GM12892 (cell line): ENCODE measurements at places on chromosomes 1 and 21.

DNA sequence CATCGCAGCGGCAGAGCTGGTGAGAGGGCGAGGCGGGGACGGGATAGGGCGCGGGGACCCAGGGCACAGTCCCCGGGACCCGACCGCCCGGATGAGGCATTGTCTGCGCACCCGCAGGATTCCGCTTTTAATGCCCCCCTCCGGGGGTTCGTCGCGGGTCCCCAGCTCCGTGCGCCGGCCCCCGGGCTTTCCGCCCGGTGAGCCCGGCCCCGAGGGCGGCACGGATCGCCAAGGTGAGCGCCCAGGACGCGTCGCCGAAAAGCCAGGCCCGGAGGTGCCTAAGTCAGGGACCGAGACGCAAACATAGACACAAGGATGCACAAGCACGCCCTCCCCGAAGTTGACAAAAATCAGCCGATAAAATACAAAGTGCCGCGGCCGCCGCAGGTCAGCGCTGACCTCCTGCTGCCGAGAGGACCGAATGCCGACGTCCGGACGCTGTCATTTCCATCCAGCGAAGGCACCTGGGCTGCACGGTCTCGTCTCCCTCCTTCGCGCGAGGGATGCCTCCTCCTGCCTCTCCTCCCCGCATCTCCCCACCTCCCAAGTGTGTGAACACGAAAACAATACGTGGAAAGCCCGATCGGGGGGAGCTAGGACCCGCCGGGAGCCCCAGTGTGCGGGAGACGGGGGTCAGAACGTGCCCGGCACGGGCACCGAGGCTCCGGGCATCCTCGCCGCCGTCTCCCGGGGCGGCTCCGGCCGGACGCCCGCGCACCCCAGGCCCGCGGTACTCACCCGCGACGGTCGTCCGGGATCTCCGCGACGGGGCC lies 101.1 kb upstream of the SOD1 start:
- DNase-seq: no peak

DNA sequence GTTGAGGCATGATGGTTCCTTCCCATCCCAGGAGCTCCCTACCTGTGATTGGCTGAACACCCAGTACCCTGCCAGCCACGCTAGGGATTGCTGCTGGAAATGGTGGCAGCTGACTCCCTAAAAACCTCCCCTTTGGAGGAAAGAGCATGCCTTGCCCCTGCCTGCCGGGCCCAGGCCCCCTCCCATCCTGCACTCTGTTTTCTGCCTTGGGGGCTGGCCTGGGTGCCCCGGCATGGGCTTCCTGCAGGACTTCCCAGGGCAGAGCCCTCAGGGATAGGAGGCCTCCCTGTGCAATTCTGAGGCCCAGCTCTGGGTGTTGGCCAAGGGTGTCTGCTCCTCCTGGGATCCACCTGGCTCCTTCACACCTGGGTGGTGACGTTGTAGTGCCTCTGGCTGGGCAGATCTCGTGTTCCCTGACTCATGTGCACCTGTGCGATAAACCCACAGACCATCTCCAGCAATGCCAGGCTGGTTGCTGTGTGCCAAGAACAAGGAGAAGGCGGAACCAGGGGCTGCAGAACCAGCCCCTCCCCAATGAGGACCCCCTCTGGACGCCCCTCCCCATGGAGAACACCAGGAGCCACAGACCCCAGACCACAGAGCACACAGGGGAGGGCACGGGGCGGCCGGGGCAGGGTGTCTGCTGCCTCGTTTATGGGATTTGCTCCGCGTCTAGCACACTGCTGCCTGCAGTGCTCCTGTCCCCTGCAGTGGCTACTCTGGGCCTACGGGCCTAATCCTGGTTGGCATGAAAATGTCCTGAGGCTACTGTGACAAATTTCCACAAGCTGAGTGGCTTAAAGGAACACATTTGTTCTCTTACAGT lies 13.6 kb downstream of the CSTB start:
- no peak for DNase-seq

DNA sequence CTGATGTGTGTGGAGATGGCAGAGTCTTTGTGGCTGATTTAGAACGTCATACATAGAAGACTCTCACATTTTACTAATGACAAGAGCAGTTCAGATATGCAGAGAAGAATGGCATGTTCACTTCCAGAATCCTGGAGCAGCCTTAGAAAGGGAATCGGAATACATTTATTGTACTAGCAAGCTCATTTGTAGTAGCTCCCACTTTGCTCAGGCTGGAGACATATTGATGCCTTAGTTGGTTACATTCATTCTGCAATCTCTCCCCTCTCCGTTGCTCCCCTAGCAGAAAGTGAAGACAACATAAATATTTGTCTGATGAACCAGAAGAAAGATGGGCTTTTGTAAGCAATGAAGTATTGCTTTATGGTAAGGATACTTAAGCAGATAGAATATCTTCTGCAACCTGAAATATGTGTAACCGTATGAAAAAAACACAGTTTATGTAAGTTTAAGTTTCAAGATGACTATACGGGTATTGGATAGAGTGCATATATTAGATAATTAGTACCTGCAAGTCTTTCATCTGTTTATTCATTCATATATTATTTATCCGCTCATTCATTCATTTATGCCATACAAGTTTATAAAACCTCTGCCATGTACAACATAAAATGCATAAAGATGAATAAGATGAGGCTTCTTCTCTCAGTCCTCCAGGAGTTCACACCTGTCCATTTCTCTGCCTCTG lies 135.7 kb downstream of the CNIH3 start:
- DNase-seq: no peak

DNA sequence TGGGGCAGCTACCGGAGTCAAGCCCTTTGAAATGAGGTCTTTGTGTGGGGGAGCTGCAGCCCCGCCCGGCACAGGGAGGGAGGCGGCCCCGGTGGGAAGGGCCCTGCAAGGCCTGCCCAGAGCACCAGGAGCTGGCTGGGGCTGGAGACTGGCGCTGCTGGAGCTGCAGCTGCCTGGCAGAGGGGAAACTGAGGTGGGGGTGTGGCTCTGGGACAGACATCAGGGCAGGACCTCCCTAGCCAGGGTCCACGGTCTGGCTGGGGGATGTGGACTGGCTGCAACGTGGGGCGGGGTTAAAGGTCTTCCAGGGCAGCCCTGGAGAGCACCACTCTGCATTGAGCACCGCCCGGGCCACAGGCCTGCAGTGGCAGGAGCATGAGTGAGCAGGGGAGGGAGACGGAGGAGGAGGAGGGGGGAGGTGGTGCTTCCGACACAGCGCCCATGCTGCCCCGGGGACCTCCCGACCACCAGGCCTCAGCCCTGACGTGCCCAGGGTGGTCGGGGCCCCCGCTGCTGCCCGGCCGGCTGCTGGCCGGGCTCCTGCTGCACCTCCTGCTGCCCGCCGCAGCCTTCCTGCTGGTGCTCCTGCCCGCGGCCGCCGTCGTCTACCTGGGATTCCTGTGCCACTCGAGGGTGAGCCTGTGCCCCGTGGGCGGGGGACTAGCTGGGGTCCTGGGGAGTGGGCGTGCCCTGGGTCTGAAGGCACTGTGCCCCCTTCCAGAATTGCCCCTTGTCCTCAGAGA lies 4.8 kb upstream of the ANKRD65 start:
- peak; percentile 33 for DNase-seq

DNA sequence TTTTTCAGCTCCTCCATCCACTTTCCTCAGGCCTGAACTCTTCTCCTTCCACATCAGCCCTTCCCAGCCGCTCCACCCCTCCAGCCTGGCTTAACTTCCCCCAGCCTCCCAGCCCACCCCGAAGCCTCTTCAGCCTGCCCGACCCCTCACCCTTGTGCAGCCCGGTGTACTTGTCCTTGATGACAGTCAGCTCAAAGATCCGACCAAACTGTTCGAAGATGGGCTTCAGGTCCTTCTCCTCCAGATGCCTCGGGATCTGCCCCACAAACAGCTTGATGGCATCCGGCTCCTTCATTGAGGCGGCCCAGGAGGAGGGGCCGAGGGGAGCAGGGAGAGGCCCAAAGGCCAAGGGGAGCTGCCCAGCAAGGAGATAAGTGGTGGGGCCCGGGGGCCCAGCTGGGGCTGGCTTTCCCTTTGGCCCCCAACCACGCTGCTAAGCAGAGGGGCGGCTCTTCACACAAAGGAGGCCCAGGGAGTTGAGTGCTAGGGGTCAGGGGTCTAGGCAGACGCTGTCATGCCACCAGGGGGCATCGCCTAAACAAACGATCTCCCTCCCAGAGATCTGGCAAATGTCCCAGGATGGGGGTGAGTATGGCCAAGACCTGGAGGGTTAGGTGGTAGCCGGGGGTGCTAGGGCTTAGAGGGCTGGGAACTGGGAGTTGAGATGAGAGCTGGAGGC lies 738 bp downstream of the CELF3 start:
- DNase-seq: no peak

DNA sequence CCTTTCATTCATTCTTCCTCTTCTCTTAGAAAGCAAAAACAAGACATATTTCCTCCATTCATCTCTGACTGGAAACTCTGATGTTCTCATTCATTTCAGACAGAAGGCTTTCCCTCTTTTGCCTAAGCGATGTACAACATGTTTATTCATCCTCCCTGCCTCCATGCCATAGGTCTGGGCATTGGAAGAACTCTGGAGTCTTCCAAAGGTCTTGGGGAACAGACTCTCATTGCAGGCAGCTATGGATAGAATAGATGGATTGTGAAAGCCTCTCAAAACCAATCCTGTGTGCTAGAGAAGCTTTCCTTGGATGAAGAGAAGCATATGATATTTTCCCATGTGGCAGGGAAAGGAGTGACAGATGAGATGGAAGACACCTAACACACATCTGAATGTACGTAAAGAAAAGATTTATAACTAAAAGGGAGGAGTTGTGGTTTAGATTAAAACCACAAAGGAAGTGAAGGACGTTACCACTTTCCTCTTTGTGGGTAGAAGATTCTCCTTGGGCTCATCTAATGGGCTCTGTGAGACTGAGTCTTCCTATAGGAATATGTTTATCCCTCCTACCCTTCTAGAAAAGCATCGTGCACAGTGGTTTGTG lies 38.7 kb downstream of the BCL9 start:
- DNase-seq: no peak

DNA sequence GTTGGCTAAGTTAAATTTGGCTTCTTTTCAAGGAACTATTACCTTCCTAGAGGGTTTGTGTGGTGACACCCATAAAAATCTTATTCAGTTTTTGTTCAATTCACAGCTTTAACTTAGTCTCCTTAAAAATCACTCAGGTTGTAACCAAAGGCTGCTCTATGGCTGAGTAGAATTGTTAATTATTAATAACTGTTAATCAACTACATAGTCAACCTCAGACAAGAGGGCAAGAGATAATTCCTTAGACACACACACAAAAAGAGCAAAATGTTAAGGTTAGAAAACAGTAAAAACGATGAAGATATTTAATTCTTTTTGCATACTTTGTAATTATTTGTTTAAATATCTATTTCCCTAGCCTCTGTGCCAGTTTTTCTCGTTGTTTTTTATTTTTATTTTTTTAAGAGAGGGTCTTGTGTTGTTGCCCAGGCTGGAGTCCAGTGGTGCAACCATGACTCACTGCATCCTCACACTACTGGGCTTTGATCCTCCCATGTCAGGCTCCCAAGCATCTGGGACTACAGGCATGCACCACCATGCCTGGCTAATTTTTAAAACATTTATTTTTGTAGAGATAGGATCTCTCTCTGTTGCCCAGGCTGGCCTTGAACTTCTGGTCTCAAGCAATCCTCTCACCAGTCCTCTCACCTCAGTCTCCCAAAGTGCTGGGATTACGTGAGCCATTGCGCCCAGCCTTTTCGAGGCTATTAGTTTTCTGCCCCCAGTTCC lies 215.2 kb downstream of the DISC1 start:
- no peak for DNase-seq

DNA sequence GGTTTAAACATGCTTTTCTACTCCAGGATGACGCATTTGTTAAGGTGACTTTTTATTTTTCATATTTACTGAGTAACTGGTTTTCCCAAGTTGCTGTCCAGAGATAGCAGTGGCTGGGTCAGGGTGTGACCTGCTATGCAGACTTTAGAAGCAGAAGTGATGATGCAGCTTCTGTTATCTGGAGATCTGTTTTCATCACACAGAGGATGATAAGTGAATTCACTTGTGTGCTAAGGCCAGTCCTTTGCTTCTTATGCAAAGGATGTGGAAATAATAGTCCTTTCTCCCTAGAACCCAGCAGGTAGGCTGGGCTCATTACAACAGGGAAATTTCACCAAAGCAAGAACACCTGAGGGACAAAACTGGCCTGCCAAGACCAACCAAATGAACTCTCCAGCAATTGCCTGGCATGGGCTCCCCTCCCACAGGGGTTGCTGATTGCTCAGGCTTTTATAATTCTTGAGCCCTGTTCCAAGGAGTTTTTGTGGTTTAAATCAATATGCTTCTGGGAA lies 97.8 kb upstream of the LPGAT1 start:
- DNase-seq: no peak

- DNase-seq: no peak
Observed at GRCh38 chr1:232682248-232682647, 52.3 kb upstream of the SIPA1L2 start.

- DNase-seq: no peak
Observed at GRCh38 chr1:204927673-204928641, 57.3 kb downstream of the NFASC start.

DNA sequence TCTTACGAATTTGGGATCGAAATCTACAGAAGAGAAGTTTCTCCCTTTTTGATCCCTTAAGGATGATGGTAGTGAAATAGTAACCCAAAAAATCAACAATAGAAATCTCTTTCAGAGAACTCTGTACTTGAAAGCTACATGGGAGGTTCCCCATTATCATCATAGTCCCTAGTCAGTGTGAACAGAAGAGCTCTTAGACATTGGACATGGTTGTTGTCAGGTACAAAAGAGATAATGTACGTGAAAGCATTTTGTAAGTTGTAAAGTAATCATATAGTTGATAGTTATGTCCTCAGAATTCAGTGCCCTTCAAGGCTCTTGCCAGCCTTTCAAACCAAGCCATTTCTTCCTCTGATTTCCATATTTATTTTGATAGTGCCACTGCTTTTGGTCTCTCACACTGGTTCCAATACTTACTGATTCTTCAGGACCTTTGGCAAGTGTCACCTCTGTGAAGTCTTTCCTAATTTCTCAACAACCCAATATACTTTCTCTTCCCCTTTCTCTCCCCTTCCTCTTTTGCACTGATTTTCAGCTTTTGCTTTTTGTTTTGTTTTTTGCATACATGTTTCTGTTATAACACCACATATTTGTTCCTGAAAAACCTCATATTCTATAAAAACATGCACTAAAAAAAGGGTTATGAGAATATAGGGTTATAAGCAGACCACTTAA lies 22.4 kb downstream of the VPS45 start:
- DNase-seq: no peak

- DNase-seq: no peak
Observed at GRCh38 chr1:96236156-96236739, 485.3 kb upstream of the PTBP2 start.

DNA sequence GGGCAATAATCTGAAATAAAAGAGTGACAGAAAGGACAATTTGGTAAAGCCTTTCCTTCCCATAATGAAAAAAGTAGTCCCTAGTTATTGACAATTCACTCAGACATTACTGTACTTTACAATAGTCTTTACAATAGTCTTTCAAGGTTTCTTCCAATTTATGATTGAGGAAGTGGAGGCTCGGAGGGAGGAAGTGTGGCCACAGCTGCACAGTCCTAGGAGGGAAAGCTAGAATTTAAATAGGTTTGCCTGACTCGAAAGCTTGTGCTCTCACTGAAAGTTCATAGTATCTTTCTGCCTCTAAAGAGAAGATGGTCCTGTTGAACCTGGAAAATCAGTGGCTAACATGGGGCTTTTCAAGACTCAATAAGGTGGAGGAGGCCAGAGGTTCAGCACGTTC lies 203.2 kb downstream of the SDCCAG8 start:
- no peak for DNase-seq
